EH (cell line): ENCODE measurements at places on chromosomes 2 and 18.

GRCh38 chr18:58590254-58590653 is 38.6 kb downstream of the ALPK2 start:
- DNase-seq = peak; percentile 97

GRCh38 chr18:12326711-12327460 is 18.8 kb downstream of the TUBB6 start:
- no peak for DNase-seq

GRCh38 chr2:64873472-64873924 is 115.7 kb upstream of the SLC1A4 start:
- DNase-seq = peak; percentile 52

DNA sequence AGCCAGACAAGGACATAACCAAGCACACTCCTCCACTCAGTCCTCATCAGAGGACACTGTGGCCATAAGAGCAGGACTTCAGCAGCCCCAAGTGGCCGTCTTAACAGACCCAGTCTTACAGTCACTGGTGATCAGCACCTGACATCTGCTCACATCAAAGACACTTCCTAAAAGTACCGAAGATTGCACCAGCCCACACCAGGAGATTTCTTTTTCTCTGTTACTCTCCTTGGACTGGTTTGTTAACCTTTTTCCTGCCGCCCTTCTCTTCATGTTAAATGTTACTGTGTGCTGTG is 44.1 kb downstream of the MRPS5 start:
- no peak for DNase-seq

DNA sequence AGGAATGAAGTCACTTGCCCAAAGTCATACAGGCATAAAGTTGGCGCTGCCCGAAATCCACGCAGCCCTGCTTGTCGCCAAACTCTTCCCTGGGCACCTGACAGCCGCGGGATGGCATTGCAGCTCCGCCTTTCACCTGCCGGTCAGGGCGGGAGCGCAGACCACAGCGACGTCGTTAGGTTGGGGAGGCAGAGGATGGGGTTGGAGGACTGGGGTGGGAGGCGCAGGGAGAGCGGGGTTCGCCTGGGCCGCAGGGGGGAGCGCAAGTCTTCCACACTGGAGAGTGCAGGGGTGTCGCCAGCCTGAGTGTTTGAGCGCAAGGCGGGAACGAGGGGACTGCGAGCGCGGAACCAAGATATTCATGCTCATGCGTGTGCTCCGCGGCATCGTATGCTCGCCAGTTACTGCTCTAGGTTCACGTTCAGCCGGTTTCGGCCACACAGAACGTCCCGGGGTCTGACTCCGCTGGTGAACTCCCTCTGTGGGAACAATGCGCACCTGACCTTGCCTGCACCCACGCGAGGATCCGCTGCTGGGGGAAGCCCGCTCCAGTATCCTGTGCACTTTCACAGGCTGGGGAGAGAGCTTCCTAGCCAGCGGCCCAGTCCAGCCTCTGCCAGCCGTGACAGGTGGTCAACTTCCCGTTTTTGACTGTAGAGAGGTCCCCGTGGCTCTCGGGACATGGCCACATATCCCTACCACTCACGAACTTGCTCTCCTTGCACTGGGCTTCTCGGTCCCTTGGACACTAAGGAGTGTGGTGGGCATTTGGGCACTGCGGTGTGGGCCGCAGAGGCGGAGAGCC is 767 bp upstream of the NPPC start:
- no peak for DNase-seq

- no peak for DNase-seq
Measured at GRCh38 chr2:160687629-160688028, 194.0 kb upstream of the RBMS1 start.

GRCh38 chr2:979069-979928 is 28.6 kb downstream of the SNTG2 start:
- no peak for DNase-seq

DNA sequence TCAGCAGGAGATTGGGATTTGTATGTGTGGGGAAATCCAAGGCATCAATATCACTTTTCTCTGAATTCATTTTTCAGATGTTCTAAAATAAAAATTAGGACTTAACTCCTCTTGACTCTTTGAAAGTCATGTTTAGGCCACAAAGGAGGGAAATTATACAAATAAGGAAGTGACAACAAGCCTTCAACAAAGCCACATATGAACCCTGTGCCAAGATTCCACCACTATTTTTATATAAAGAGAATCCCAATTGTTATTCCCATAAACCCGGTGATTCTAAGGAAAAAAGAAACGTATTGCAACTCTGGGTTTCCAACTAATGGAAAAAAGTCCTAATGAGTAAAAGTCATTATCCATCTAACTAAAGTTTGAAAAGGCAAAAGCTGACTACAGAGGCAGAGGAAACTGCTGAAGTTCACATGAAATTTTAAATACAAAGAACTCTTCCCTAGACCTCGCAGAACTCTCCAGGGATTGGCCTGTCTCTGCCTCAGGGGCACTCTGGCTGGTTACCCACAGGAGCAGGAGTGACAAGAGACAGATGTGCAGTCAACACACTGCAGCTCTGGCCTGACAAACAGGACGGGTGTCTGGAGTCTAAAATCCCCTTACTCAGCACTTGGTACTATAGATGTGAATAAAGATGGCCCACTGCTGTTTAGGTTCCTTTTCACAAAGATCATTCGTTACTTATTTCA is 11.5 kb downstream of the NPC1 start:
- DNase-seq = no peak

DNA sequence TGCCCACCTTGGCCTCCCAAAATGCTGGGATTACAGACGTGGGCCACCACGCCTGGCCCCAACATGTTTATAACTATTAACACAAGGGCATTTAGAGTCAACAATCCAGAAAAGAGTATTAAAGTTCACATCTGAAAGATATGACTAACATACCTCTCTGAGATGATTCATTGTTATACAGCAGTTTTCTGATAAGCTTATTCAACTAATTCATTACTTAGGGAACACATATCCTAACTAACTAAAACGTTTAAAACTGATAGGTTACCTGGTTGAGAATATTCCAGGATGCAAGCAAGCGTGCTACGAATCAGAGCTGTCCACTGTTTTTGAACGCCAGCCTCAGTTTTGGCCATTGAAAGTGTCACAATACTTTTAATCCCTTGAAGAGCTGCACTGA is 34.0 kb upstream of the STRN start:
- DNase-seq = peak; percentile 5

DNA sequence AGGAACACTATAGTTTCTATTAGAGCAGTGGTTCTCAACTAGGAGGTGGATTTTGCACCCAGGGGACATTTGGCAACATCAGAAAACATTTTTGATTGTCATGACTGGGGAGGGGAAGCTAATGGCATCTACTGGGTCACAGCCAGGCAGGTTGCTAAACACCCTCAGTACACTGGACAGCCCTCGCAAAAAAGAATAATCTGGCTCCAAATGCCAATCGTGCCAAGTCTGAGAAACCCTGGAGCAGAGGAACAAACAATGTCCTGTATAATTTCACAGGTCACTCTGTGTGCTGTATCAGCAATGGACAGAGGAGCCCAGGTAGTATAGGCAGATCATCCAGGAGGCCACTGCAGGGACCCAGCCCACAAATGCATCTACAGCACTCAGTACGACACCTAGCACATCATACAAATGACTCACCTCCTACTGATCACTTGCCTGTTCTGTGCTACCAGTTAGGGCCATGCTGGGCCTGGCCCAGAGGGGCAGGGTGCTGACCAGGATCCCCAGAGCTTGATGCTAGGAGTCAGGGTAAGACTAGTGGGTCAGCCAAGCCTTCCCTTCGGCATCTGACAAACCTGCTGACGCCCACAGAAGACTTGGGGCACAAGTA is 37.6 kb downstream of the SFXN5 start:
- DNase-seq = no peak

DNA sequence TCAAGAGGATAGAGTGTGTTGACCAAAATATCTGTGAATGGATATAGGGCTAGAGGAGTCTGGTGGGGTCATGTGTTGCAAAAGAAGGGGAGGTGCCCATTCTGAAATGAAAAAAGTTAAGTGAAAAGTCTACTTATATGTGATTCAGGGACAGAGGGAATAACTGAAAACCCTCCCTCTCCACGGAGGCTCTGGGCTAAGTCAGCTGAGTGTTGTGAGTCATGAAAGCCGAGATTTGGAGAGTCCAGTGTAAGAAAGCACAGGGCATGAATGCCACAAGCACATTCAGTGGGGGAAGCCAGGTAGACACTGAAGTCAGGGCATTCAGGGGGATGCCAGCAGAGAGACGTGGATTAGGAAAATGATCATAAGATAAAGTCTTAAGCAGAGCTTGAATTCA is 871.9 kb downstream of the TSN start:
- DNase-seq = no peak

DNA sequence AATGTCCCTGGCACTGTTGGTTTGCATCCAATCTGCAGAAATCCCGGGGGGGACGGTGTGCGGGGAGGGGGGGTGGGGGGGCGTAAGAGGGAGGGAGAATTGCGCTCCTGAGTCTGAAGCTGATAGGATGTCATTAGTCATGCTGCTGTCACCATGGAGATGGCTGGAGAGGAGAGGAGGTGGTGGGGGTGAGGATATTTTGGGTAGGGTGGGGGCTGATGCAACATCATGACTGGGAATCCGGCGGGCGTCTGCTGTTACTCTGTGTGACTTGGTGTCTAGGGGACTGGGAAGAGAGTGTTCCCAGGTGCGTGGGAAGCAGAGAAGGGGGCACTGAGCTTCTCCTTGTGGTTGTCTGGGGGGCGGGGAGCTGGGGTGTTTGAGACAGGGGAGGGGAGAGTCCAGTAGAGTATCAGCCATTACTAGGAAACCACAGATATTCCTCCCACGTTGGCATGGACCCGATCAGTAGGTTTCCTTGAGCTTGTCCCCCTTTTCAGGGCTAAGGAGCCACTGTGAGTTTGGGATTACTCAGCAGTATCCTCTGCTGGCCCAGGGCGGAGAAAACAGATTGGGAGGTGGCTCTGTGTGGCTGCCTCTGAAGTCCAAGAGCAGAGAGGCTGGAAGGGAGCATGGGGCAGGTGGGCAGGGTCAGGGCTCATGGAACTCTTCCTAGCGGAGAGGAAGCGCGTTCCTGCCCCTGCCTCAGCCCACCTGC is 18.9 kb downstream of the TET3 start:
- DNase-seq = peak; percentile 90

GRCh38 chr2:74457549-74458131 is 598 bp upstream of the WBP1 start:
- DNase-seq = peak; percentile 43

DNA sequence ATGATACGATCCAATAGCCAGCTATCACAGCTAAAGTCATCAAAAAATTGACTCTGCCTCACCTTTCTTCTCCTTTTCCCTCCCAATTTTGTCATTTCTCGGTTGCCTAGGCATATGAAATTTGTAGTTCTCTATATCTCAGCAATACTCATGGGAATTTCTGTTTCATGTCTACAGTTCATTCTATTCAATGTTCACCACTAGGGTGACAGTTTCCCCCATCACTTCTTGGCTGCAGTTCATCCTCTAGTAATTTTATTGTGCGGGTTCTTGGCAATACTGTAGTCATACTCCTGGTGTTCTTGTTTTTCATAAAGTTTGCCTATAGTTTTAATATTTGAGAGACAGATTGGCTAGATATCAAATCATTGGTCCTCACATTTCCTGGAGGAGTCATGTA is 872.2 kb upstream of the ID2 start:
- no peak for DNase-seq

GRCh38 chr18:55343396-55344073 is 244.5 kb downstream of the TCF4 start:
- DNase-seq = peak; percentile 47

DNA sequence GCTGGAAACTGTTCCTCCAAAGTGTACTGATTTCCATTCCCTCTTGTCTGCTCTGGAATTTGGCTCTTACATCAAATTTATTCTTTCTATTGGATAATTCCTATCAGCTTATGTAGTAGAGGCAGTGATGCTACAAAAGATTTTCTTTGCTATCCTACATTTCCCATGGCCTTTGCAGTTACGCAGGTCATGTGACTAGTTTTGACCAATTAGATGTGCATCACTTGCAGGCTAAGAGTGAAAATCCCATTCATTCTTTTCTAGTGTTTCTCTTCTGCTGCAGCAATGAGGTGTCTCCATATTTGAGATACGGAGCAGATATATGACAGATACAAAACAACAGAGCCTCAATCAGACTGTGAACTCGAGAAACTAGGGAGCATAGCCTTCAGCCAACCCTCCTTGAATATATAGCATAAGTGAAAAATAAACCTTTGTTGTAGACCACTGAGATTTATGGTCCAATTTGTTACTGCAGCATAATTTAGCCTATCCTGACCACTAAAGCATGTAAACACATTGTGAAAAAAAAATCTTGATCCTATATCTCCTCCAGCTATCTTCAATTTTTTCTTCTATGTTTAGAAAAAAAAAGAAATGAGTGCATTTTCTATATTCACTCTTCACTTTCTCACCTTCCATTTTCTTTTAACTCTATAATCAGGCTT is 102.0 kb downstream of the HNMT start:
- DNase-seq = no peak

DNA sequence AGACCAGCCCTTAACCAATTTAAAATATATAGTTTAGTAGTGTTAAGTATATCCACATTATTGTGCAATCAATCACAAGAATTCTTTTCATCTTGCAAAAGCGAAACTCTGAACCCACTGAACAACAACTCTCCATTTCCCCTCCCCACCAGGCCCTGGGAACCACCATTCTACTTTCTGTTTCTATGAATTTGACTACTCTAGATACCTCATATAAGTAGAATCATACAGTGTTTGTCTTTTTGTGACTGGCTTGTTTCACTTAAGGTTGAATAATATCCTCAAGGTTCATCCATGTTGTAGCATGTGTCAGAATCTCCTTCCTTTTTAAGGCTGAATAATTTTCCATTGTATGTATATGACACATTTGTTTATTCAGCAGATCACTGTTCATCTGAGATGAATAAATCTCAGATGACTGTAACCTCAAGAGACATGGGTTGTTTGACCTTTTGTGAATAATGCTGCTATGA is 8.1 kb upstream of the SOS1 start:
- no peak for DNase-seq

DNA sequence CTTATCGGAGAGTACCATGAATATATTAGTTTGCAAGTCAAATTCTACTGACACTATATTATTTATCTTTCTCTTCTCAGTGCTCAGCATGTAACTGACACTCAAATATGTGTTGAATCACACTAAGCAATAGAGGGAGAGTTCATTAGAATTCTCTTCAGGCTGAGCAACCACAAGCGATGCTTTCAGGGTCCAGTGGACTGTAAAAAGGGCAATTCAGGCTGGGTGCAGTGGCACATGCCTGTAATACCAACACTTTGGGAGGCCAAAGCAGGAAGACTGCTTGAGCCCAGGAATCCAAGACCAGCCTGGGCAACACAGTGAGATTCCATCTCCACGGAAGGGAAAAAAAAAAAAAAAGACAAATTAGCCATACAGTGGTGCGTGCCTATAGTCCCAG is 16.3 kb downstream of the PDE6D start:
- peak; percentile 51 for DNase-seq

GRCh38 chr2:125746321-125747164 is 909.4 kb upstream of the GYPC start:
- no peak for DNase-seq

GRCh38 chr2:96538487-96539214 is 2.1 kb downstream of the ARID5A start:
- no peak for DNase-seq

DNA sequence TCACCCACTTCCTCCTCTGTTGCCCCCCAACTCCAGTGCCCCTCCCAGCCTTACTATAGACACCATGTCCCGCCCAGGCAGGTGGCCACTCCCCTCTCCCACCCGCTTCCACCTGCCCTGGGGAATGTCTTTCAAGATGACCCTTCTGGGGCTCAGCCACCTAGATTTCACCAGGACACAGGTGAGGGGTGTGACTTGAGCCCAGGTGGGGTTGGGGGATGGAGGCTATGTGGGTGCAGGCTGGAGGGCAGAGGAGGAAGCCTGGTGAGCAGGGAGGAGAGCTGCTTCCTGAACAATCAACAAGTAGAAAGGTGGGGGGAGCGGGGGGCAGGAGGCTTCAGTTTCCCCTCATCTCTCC is 8.7 kb downstream of the ADRA2B start:
- no peak for DNase-seq
